NCI-H2227 treated with DMSO at 0.1 percent for 48 hours (cell line): ENCODE measurements at places on chromosomes 2 and 18.

- no peak for DNase-seq
Observed at GRCh38 chr2:187453078-187453641, 5.1 kb upstream of the CALCRL start.

DNA sequence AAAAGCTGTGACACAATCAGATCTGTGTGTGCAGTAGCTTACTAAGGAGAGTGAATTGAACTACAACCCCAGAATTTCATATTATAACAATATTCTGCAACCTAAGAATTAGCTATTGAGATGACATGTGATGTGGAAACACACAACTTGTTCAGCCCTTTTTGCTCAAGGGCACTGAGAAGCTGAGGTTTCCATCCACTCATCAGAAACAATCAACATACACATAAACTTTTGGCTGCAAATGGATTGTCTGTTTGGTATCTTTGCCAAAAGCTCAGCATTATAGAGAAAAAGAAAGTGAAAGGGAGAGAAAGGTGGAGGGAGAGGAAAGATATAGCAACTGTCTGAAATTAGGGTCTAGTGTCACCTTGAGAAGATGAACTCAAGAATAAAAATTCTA lies 117.2 kb upstream of the KLF7 start:
- no peak for DNase-seq

GRCh38 chr2:158967731-158968395 lies 577 bp upstream of the TANC1 start:
- peak; percentile 78 for DNase-seq

DNA sequence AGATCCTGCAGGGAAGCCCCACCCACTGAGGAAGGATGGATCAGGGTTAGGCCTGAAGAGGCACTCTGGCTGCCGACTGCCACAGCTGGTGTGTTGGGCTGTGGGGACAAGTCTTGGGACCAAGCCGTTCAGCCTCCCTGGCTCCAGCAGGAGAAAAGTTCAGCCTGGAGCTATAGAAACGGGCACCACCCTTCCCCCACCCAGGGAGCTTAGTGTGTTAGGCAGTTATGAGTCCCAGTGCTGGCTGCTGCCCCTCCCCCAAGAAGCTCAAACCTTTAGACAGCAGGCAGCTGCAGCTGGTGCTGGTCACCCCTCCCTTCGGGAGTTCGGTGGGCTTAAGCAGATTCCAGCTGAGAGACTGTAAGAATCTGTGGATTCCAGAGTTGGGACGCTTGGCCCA lies 447.1 kb upstream of the HS6ST1 start:
- no peak for DNase-seq

- no peak for DNase-seq
Observed at GRCh38 chr2:42882756-42883155, 90.4 kb upstream of the HAAO start.
